ENCODE measurements at places on chromosomes 16 and 17.

DNA sequence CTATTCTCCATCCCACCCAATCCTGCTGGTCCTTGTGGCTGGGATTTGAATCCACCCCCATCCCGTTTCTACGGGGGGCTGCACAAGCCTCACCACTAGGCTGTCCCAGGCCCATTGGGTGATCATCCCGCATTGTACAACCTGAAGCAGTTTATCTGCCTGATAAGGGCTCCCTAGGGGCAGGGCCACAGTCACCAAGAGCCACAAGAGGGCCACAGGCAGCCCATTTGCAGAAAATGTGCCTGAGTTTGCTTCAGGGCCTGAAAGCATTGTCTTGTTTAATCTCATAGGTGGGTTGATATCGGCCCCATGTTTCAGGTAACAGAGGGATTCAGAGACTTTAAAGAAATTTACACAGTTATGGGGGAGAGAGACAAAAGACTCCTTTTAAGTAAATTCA lies 245.0 kb downstream of the CPPED1 start:
- DNase-seq, result no peak

- DNase-seq, result no peak
Measured at GRCh38 chr16:19294156-19294649, 8.7 kb downstream of the CLEC19A start.

- DNase-seq, result no peak
Measured at GRCh38 chr16:80080287-80080851, 460.4 kb upstream of the DYNLRB2 start.

DNA sequence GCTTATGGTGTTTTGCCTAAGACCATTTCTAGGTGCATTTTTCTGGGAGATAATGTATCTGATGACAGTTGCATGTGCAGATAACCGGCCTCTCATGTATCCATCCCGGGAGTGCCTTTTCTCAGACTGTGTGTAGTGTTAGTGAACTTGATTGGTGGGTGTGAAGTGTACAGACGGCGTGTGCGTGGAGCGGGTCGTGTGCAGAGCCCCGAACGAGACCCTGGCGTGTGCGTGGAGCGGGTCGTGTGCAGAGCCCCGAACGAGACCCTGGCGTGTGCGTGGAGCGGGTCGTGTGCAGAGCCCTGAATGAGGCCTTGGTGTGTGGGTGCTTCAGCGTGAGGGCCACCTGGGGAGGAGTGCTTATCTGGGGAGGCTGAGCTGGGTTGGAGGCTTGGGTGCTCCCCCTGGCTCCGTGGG lies 28.9 kb upstream of the ZNF750 start:
- no peak for DNase-seq

- DNase-seq, result no peak
Measured at GRCh38 chr17:21021208-21021803, 21.5 kb downstream of the USP22 start.

- DNase-seq, result no peak
Measured at GRCh38 chr16:29256501-29256981, 150.0 kb downstream of the NPIPB11 start.

DNA sequence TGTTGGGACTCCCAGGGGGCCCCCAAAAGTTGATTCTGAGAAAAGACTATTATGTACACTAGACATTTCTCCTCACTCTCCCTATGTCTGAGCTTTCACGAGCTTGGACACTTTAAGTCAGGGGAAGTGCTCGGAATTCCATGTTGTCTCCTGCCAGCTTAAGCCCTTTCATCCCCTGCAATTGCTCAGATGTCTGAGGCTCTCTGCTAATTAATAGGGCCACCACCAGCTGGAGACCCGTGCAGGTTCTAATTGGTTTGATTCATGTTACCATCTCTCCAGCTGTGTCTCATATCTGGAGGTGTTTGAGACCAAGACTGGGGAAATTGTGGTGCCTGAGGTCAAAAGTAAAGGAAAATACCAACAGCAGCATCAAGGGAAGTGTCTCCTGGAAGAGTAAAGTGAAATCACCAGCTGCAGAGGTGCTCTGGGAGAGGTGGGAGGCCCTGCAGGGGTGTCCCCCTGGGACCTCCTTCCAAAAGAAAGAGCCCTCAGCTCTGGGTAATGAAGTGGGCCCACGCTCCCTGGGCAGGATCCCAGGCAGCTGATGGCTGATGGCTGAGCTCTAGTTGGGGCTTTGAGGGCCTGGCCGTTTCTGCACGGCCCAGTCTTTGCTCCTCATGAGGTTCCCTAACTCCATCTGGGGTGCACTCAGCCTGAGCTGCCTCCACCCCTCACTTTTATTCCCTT lies 5.8 kb upstream of the UTS2R start:
- no peak for DNase-seq

DNA sequence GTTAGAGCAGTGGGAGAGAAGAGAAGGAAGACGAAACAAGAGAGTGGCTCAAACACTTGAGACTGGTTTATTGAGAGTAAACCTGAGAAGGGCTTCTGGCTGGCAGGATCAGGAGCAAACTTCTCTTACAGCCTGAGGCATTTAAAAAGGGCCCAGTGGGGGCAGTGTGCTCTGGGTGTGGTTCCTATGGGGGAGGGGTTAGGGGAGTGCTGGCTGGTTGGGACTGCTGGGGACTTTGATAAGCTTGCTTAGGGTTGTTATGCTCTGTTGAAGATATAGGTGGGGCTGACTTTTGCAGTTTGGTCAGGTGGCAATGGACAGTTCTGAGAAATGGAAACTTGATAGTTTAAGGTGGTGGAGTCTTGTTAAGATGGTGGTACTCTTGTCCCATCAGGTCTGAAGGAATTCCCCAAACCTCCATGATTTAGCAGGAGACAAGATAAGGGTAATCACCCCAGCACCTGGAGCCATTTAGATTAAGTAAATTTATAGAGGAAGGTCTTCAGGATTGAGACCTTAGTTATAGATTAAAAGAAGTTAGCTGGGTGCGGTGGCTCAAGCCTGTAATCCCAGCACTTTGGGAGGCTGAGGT lies 79.3 kb downstream of the EMP2 start:
- DNase-seq, result no peak

GRCh38 chr16:88348377-88349152 lies 34.2 kb upstream of the ZNF469 start:
- DNase-seq, result no peak

DNA sequence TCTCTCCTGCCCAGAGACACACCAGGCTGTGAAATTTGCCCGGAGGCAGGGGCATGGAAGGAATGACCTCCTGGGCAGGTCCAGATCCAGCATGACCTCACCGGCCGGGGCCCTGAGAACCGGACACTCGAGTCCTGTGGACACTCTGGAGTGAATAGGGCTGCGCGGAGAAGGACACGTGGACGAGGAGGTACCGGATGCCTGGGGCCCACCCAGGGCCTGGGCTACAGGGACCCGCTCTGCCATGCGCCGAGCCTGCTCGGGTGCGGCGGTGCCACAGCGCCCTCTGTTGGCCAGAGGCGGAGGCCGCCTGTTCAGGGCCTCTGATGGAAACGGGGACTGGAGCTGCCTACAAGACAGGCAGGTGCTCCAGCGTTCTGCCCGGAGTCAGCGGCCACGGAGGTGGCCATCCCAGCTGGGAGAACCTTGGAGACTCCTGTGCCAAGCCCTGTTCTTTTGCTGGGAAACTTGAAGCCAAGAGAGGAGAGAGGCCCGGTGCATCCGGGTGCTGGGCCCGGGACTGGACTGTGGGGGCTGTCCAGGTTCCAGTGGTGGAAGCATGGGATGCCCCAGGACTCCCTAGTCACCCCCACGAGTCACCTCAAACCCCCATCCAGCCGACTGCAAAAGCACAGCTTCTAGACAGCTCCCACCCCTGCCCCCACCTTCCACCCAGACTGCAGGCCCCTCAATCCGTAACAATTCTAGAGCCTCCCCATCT lies 19.3 kb upstream of the NXPH3 start:
- peak; percentile 64 for DNase-seq

- no peak for DNase-seq
Measured at GRCh38 chr17:17141860-17142552, 64.1 kb downstream of the PLD6 start.

GRCh38 chr17:47298712-47299111 lies 25.0 kb upstream of the EFCAB13 start:
- DNase-seq, result no peak

GRCh38 chr17:50559674-50560184 lies 786 bp upstream of the CACNA1G start:
- no peak for DNase-seq

DNA sequence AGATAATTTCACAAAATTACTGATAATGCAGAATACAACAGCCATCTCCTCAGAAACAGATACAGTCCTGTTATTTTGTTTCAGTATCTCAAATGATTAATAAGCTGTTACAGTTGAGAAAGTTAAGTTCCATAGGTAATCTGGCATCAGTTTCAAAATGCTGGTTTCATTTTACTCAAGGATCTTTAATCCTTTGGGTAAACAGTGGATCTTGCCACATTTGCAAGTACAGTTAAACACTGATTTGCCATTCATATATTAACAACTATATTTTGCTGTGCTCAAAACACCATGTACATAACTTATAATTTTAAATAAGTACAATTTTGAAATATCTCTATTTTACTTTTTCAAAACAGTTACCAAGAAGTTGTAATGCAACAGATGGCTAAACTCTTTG lies 31.2 kb downstream of the RPGRIP1L start:
- DNase-seq, result no peak

DNA sequence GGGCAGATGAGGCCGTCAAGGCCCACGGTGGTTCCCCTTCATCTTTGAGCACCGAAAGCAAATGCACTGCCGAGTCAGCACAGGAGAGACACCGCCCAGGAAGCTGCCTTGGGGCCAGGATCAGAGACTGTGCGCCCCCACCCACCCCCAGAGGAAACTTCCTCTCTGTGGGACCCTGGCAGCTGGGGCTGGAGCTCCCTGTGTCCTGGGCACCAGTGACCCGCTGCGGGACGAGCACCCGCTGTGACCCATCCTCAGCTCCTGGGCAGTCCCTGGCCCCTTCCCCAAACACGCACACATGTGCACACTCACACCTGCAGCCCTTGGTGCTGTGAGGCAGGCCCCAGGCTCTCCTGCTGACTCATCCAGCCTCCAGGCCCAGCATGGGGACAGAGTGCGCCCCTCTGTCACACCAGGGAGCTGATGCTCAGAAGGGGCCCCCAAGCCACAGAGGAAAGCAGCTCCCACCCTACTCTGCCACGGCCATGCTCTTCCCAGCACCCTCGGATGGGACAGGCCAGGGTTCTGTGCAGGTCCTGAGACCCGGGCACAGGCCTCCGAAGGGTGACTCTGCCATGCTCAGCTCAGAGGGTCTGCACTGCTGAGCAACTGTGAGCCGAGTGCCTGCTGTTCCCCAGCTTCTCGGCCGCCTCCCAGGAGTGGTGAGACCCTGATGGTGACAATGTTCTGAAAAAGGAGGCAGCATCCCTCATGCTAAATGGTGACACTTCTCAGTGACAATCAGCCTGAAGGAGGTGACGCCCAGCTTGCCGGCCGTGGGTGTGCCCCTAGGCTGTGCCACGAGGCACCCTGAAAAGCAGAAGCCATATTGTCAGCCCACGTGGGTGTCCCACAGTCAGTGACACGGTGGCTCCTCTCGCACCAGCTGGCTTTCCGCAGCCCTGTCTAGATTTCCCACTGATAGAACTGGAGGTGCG lies 3.6 kb downstream of the PIEZO1 start:
- DNase-seq, result peak; percentile 41

DNA sequence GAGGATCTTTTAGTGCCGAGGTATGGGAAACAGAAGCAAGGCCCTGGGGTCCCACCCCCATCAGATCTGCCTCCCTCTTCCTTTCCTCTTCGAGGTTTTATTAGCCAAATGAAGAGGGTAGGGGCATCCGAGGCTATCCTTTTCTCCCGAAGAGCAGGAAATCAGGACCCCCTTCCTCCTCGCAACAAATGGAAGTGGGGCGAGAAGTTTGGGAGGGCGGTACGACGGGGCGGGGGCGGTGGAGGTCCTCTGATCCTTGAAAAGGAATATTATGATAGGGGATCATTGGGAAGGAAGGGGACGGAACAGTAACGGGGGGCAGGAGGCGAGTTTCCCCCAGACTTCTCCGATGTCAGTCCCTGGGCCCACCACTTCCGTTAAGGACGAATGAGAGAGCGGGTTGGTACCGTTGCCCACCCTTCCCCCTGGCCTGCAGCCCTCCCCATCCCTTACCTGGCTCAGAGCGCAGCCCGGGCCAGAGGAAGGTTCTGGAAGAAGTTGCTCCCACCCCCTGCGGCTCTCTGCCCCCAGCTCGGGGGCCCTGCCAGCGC lies 309 bp downstream of the FOXJ1 start:
- DNase-seq, result no peak

DNA sequence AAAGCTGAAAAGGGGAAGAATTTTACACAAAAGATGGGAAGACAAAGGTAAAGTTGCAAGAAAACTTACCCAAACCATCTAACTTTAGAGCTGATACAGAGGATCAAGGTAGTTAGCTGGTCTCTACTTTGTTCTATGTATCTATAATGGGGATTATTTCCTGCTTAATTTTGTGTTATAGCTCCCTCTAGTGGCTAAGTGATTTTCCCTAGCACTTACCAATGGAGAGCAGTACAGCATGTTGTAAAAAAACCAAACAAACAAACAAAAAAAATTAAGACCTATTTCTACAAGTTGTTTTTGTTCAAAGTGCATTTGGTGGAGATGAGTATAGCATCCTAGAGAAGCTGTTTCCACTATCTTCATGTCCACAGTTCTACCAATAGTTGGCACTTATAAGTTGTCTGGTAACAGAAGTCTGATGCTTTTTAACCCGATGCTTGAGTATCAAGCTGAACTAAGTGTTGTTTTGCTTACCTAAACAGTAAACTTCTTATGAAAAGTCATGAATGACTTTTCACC lies 7.5 kb downstream of the SRSF1 start:
- DNase-seq, result no peak

DNA sequence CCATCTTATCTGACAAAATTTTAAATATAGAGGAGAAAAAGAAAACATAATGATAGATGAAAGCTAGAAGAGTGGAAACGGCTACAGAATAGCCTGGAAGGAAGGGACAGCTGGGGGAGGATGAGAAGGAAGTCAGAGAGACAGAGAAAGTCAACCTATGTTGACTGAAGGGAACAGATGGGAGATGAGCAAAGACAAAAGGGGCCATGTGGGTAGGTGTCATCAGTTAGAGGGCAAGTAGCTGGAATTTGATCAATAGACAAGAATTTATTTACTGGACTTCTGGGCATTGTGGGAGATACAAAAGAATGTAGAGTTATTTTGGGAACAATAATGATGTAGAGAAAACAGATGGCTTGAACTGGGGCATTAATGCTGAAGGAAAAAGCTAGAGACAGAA lies 194.4 kb downstream of the ANKFN1 start:
- DNase-seq, result no peak

GRCh38 chr17:21258593-21258992 lies 5.4 kb upstream of the NATD1 start:
- DNase-seq, result no peak

Data from stimulated activated CD8-positive, alpha-beta memory T cell treated with anti-CD3 and anti-CD28 coated beads, Interleukin-7, amount 100 ng/mL, for 1 hour (primary cell).